Cardiac muscle cell (in vitro differentiated cells and primary cell): ENCODE measurements at places on chromosomes 5 and 9.

GRCh38 chr9:84750152-84750865 is 80.8 kb downstream of the NTRK2 start:
- no peaks in the 10 kb centered on the region for H3K36me3 ChIP-seq
- no peaks in the 10 kb centered on the region for H3K27me3 ChIP-seq
- H3K4me1 ChIP-seq: no peaks in the 10 kb centered on the region
- H3K27ac ChIP-seq: no peak overlapping the region
- no peak for DNase-seq
- no peak overlapping the region for H3K4me3 ChIP-seq

DNA sequence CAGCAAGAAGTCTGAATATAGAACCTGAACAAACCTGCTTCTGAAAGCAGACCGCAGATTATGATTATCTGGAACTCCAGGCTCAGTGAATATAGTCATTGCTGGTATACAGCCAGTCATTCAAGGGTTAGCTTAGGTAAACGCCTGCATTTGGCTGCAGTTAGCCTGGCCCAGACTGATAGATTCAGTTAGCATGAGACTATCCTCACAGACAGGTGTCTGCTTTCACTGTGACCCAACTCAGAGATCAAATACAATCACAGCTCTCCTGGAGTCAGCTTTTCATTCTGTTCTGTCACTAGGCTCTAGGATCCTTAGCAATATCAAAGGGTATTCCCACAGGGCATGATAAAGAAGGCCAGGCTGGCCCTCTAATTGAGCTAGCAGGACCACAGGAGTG is 138.6 kb upstream of the PLCXD3 start:
- no peak for DNase-seq
- H3K27me3 ChIP-seq: no peaks in the 10 kb centered on the region
- H3K27ac ChIP-seq: peak overlapping the region; percentile 22
- no peaks in the 10 kb centered on the region for H3K4me1 ChIP-seq
- no peak overlapping the region for H3K4me3 ChIP-seq
- H3K36me3 ChIP-seq: no peaks in the 10 kb centered on the region

GRCh38 chr9:111961009-111961408 is 64.4 kb downstream of the UGCG start:
- no peak for DNase-seq
- H3K4me3 ChIP-seq: no peak overlapping the region
- no peaks in the 10 kb centered on the region for H3K36me3 ChIP-seq
- H3K27me3 ChIP-seq: no peaks in the 10 kb centered on the region

DNA sequence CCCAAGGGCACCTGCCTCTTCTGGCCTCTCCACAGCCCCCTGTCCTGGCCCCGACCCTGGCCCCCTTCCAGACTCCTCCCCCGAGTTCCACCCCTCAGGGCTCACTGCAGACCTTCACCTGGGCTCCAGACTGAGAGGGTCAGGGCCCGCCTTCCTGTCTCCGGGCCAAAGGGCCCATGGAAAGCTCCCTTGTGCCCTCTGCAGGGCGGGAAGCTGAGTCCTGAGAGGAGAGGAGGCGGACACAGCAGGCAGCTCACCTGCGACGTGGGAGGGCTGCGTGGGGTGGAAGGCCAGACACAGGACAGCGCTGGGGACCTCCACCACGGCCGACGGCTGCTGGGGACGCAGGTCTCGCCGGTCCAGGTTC is 20.6 kb downstream of the DYNC2I2 start:
- H3K27me3 ChIP-seq: no peaks in the 10 kb centered on the region
- no peak overlapping the region for H3K4me3 ChIP-seq
- H3K27ac ChIP-seq: peak overlapping the region; percentile 99
- peak; percentile 10 for DNase-seq
- peaks cover 11% of the 10 kb centered on the region for H3K4me1 ChIP-seq
